Urothelium cell line (cell line): ENCODE measurements at places on chromosomes 16 and 17.

DNA sequence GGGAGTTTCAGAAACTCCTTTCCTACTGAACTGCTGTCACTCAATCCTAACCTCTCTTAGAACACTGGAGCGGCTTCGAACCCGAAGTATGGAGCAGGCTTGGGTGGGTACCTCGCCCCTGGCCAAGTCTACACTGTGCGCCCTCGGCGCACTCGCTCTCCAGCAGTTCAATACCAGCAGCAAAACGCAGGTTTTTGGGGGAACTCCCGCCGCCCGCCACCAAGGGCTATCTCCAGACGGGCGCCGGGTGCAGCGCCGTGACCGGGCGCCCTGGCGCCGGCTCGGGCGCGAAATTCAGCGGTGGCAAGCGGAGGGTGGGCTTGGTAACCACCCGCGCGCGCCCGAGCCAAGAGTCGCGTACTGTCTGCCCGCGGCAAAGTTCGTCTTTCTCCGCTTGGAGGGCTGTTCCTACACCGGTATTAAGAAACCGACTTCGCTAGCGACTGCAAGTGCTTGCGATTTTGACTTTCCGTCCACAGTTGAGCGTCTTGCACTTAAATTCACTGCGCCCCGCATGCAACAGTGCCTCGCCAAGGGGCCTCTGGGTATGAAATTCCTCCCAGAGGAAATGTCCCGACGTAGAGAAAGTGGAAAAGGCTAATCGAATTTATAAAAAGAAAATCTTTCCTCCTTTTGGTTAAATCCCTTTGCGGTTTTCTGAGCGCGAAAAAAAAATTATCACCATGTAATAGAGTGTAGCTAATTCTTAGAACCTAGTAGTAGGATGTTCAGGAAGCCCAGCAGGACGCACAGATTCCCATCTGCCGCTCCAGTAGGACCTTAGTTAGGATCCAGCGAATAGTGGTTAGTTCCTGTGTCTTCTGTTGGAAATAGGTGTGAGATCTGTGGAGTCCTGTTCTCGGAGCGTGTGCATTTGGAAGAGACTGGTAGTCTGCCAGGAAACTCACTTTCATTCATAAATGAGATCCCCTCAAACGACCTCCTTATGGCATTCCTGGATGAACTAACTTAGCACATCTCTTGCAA is 5.0 kb upstream of the SALL1 start:
- DNase-seq: no peak

DNA sequence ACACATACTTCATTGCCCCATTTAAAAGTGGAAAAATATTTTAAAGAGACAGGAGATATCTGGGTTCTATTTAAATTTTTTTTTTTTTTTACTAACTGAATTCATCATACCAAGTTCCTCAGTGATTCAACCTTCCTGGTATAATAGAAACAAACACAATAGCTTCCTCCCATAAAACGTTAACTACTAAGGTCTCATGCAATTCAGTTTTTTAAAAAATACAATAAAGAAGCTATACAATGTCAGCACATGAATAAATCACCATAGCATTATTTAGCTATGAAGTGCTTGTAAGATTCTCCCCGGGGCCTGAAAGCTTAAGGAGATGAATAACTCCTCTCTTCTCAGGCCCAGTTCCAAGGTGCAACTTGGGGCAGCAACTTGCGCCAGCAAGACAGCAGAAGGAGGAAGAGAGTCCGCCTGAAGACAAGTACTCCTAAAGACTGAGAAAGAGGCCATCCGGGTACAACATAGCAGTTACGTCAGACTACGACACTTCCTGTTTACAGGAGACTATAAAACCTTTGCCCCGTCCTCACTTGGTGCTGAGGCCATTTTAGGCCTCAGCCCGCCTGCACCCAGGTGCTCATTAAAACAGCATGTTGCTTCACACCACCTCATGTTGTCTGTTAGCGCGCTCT is 81.5 kb downstream of the MYO1D start:
- DNase-seq: no peak

DNA sequence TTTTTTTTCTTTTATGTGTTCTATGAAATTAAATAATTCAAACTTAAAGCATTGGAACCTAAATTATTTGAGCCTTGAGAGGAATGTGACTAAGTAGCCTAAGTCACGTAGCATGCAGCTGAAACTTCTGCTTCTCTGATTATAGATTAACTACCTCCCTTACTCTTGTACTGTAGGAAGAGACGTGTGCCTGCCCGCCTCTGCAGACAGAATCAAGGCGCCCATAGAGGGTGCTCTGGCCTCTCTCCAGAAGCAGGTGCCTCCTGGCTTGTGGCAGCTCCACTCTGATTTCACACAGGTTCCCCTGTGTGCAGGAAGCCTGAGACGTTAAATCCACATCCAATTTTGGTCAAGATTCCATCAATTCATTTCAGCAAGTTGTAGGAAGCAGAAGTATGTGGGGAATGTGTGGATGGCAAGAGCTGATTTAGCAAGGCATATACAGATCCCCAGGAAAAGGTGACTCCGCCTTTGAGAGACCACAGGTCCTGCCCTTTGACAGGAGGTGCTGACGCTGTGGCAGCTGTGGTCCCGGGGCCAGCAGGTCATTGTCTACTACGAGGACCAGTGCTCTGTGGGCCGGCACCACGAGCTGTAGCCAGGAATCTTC is 1418.8 kb downstream of the CDH11 start:
- no peak for DNase-seq

DNA sequence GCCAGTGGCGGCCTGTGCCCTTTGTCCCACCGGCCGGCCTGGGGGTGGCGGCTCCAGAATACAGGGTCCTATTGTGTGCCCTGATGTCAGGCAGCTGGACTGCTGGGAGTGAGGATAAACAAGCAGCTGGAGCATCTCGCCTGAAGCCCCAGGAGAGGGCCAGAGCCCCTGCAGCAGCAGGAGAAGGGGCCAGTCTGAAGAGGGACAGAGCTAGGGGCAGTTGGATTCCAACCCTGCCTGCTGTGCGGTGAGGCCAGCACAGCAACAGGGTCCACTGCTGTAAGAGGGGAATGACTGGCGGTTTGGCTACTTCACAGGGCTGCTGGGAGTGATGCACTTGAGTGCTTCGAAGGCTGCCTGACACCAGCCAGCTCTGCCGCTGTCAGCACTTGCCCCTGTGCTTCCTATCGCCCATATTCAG is 25.0 kb downstream of the RAB11FIP4 start:
- DNase-seq: no peak

- no peak for DNase-seq
Observed at GRCh38 chr16:67162506-67163163, 1.9 kb upstream of the HSF4 start.

DNA sequence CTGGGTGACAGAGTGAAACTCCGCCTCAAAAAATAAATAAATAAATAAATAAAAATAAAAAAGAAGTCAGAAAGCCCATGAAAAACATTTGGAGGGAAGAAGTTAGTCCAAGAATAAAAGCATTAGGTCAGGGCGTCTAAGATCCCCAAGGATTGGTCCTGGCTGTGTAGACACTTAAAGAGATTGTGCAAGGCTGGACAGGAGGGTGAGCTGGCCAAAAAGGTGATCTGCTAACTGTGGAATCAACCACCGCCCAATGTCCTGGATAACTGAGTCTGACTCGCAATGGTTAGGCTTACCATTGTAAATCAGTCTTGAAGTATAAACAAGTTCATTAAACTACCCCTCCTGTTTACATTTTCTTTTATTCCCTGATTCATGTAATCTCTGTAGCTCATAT is 8.8 kb upstream of the ABCA8 start:
- DNase-seq: no peak

DNA sequence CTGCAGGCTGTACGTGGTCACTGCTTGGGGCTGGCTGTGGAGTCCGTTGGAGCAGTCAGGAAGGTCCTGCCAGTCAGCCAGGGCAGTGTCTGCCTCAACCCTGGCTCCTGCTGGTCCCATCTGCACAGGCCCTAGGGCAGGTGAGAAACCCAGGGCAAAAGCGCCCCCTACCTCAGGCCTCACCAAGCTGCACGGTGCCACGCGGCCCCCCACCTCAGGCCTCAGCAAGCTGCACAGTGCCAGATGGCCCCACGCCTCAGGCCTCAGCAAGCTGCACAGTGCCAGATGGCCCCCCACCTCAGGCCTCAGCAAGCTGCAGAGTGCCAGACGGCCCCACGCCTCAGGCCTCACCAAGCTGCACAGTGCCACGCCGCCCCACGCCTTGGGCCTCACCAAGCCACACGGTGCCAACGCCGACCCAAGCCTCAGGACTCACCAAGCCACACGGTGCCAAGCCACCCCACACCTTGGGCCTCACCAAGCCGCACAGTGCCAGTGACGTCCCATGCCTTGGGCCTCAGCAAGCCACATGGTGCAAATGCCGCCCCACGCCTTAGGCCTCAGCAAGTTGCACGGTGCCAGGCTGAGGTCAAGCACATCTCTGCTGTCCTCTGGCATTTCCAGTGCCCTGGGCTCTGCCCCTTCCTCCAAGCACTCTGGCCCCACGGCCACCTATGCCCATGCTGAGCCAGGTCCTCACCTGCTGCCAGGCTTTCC is 5.5 kb downstream of the TMEM204 start:
- DNase-seq: no peak

- DNase-seq: no peak
Observed at GRCh38 chr16:82133798-82134197, 36.2 kb downstream of the MPHOSPH6 start.

GRCh38 chr17:47643116-47643515 is 6.6 kb upstream of the KPNB1 start:
- no peak for DNase-seq

DNA sequence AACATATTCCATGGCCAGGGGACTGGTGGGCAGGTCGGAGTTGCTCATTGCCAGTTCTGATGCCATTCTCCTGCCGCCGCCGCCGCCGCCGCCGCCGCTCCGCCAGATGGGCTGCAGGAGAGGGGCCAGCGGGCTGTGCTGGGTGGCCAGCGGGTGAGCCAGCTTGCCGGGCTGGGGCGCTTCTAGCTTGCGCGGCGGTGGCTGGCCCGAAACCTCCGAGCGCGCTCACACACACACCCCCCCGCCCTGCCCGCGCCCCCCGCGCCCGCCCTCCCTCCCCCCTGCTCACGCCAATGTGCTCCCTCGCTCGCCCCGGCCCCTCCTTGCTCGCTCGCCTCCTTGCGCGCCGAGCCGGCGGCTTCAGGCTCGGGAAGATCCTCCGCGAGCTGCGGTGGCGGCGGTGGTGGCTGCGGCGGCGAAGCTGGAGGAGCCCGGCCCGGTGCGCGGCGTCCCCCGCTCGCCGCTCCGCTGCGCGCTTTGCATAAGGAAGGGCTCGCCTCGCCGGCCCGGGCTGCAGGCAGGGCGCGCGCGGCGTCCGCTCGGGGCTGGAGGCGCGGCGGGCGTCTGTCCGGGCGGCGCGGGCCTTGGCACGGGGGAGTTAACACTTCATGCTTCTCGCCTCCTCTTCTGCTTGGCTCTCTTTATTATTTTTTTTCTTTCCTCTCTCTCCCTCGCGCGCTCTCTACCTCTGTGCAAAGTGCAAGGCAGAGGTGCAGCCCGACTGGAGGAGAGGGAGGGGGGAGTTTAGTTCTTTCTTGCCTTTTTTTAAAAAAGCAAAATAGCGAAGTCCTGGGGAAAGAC is 500 bp downstream of the MAF start:
- DNase-seq: peak; percentile 61

DNA sequence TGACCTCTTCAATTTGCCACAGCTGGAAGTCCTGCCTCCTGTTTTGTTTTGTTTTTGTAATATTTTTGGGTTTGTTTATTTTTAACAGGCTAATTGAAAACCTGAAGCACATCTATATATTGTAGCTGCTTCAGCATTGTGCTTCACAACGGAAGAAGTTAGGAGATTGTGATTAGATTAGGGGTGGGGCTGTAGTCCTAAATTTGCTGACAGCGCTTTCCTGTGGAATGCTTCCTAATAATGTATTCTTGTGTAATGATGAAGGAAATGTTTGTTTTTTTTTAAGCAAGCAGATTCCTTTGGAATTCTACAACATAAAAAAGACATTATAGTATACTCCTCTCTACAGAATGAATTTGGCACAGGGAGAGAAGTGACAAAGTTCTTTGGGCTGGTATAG is 70.1 kb downstream of the NLK start:
- DNase-seq: no peak

DNA sequence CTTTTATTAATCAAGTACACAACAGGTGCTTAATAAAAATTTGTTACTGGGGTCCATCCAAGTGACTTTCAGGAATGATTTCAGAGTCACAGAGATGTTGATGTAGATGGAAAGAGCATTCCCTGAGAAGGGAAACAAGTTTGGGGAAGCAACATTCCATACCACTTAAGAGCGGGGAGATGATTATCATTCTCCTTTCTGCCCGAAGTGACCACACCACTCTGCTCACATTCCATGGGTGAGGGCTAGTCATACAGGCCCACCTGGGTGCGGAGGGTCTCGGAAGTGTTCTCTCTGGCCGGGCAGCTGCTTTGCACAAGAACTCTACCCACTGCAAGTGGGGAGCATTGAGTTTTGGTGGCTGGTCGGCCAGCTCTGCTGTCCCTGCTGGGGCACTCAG is 231.4 kb downstream of the SNX29 start:
- no peak for DNase-seq

DNA sequence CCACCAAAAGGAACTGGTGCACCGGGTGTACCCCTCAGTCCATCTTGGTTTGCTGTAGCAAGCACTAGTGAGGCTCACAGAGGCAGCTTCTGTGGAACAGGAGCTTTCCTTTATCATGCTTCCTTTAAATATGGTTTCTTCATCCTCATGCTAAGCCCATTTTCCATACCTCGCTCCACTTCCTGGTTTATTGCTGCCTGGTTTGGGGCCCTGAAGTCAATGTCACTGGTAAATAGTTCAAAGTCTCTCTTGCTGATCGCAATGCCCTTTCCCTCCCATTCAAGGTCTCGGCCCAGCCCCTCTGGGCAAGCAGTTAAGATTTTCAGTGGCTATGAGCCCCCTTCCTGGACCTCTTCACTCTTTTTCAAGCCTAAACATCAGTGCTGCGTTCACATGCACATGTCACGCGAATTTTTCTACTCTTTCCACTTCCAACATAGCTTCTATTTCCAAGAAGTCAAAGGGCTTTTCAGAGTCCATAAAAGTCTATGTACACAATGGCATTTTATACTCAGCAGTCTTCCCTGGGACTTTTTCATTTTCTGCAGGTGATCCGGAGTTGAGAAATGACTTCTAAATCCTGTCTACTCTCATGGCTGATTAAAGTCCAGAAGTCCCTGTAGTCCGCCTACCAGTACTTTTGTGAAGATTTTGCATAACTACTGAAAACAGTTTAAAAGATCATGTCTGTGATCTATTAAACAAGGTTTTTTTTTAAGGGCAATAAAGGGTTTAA is 323.8 kb upstream of the ZFHX3 start:
- no peak for DNase-seq

GRCh38 chr16:4640572-4641305 is 16.1 kb downstream of the MGRN1 start:
- DNase-seq: no peak

DNA sequence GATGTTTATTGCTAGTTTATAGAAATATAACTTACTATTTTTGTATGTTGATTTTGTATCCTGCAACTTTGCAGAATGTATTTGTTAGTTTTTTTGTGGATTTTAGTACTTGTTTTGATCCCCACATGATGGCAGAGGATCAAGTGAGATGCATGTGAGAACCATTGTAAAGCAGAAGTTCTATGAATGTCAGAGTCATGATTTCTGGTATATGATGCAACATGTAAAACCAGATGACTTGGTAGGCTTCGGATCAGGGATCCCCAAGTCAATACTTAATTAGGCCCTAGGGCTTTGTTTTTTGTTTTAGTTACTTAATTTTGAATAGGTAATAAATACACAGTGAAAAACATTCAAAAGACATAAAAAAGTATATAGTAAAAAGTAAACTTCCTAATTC is 45.8 kb downstream of the ESRP2 start:
- no peak for DNase-seq
